ENCODE measurements at places on chromosomes 3 and 15.

DNA sequence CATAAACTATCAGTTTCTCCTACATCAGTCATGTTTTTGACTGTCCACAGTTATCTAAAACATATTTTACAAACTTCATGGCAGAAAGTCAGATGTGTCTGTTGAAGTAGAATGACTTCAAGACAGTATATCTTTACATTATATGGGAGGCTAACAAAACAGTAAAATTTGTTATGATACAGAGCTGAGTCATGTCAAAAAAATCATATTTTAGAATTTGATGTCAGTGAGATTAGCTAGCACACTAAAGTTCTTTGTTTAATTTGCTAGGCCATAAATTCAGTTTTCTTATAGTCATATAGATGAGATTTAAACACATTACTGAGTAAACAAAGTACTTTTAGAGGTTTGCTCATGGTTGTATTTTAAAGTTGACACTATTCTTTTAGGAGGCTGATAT lies 80.3 kb upstream of the IGSF10 start:
- no peak for DNase-seq

DNA sequence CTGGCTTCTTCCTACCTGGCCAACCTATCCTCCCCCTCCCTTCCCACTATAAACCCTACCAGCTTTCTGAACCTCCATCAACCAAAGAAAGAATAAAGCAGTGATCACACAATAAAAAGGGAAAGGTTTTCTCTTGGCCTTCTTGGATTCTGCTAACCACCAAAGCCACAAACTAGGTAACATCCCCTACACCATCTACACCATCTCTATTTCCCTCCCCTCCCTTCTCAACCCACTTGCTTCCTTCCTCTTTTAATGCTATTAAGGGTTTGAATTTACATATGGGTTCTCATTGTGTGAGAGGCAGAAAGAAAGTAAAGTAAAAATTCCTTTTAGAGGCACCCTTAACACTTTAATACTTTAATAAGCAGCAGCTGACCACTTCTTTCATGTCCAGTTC lies 25.8 kb upstream of the RSL24D1 start:
- DNase-seq: no peak

GRCh38 chr15:99486371-99487336 lies 79.1 kb upstream of the MEF2A start:
- DNase-seq: no peak

DNA sequence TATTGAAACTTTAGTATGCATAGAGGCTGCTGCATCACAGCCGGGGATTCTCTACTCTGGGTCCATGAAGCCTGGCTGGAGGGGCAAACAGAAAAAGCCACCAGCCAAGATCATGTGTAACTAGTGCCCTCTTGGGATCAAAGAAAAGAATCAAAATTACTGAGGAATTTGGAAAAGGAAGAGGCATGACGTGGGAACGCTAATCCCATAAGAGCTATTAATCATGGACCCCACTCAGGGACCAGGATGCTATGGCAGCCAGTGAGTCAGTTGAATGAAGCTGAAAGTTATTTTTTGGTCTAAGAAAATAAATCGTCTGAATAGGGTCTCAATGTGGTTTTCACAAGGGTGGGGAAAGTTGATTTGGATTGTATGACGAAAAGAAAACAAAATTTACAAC lies 1165.1 kb downstream of the ROBO2 start:
- DNase-seq: no peak

DNA sequence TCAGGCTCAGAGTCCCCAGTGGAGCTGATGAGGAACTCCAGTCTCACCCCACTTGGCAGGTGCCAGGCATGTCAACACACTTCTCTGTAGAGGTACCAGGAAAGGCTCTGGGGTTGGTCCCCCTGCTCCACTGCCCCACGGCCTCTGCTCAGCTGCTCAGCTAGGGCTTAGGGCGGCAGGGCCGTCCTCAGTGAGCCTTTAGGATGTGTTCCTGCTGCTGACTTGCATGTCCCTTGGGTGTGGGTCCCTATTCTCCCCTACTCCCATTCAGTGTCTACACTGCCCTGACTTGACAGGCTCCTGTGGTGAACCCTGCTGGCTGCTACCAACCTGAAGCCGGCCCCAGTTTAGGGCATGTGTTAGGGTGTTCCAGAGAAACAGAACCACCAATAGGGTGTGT lies 17.9 kb upstream of the POLG start:
- DNase-seq: no peak

- DNase-seq: no peak
Measured at GRCh38 chr3:124281453-124282316, 289.8 kb upstream of the ROPN1 start.

DNA sequence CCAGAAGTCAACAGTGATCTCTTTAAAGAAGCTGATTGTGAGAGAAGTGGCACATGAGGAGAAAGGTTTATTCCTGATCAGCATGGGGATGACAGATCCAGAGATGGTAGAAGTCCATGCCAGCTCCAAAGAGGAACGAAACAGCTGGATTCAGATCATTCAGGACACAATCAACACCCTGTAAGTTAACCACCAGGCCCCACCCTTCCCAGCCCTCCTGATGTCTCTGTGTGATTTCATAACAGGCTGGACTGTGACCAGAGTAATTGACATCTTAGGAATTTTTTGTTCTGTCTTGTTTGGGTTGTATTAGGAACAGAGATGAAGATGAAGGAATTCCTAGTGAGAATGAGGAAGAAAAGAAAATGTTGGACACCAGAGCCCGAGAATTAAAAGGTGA lies 67.7 kb downstream of the KLHL25 start:
- no peak for DNase-seq

DNA sequence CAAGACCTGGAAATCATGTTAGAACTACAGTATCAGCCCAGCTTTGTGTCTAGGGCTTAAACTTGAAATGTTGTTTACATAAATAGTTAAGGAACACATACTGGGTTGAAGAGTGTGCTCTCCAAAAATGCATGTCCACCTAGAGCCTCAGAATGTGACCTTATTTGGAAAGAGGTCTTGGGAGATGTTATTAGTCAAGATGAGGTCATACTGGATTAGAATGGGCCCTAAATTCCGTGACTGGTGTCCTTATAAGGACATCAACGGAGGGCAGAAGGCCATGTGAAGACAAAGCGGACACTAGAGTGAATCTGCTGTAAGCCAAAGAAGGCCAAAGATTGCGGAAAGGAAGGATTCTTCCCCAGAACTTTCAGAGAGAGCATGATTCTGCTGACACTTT lies 759.2 kb upstream of the CFAP20DC start:
- no peak for DNase-seq

- DNase-seq: no peak
Measured at GRCh38 chr15:33440900-33441299, 130.1 kb downstream of the RYR3 start.

GRCh38 chr3:125087768-125088391 lies 32.1 kb upstream of the HEG1 start:
- DNase-seq: no peak

GRCh38 chr3:123120573-123120972 lies 53.7 kb downstream of the PDIA5 start:
- DNase-seq: no peak

DNA sequence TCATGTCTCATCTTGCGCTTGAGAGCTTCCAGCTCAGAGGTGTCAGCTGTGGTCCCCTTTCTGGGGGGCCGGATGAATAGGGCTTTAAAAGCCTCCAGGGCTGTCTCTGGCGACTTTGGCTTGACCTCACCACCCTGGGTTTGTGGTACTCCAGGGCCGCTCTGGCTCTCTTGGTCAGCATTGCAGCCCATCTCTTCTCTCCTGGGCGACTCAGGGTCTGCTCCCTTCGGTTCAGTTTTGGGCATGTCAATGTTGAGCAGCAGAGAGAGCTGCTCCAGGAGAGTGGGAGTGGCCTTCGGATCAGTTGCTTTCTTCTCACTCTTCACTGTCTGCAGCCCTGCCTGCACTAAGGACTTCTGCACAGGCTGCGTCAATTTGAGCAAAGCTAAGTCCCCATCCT lies 127.9 kb downstream of the FMN1 start:
- no peak for DNase-seq

GRCh38 chr3:66592927-66593625 lies 92.3 kb upstream of the LRIG1 start:
- no peak for DNase-seq

GRCh38 chr3:38142959-38143358 lies 4.5 kb downstream of the MYD88 start:
- DNase-seq: no peak

DNA sequence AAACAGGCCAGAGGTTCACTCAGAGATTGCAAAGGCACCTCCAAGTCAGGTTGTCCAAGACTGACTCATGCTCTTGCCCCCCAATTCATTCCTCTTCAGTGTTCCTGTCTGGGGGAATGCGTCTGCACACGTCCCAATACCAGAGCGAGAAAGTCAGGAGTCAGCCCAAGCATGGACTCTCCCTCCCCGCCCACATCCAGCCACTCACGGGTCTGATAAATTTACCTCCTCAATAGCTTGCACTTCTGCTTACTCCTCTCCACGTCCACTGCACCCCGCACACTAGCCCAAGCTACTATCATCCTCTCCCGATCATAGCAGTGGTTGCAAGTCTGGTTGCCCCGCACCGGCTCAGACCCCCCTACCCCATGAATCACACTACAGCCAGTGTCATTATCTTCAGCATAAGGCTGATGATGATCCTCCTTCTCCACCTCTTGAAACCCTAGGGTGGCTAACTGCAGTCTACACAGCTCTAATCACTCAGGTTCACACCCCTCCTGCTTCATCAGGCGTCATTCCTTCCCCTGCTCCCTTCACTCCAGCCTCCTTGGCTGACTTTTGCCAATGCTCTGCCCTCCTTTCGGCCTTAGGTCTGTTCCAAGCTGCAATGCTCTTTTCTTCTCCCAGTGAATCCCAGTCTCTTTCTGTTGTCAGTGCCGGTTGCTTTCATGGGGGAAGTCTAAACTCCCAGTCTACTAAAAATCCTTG lies 27.6 kb upstream of the MYO1E start:
- DNase-seq: no peak

GRCh38 chr15:45027220-45027619 lies 4.2 kb downstream of the SORD start:
- DNase-seq: no peak

DNA sequence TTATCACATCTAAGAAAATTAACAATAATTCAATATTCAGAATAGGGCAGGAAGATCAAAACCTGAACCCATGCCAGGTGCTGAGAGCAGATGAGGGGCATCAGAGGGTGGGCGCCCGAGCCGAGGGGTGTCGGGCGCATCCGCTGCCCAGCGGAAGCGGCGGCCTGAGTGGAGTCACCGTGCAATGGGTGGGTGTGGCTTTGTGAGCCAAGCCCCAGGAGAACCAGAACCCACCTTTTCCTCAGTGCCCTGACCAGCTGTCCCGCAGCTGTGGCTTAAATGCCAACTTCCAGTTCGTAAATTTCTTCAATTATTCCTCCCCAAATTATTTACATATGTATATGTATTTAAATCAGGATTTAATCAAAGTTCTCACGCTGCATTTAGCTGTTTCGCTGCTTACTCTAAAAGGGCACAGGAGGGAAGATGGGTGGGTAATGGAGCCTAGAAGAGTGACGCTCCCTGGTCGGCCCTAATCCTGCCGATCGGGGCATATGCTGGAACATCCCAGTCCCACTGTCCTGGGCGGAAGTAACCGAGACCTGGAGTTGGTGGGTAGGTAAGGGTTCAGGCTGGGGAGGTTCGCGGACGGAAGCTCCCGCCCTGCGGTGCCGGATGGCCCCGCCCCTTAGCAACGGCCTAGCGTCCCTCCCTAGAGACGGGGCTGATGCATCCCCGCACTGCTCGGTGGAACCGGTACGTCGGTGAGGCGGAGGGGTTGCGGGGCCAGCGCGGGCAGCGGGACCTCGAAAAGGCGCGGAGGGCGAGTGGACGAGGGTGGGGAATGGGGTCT lies 1.3 kb downstream of the DNAH1 start:
- DNase-seq: peak; percentile 72

DNA sequence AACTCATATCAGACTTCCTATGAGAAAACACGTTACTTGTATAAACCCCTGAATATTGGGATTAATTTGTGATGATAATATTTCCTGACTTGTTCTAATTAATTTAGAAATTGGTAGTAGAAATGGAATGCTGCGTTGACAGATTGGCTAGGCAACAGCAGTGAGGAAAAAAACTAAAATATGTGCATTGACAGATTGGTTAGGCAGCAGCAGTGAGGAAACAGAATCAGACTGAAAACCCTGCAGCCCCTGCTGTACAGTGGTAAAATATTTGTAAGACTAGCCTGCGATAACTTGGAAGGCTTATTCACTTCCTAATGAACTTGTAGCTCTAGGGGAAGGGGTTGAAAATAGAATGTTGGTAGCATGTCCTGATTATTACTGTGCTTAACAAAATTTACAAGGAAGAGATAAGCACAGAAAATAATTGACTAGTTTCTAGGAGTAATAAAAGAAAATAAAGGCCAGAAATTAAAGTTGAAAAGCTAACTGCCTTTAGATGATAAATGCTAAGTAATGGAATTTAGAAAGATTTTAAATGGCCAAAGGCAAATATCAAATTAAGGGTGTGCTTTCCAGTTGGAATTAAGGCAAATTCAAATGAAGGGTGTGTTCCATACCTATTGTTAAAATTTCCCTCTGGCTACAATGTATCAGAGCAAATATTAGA lies 29.9 kb upstream of the IL16 start:
- no peak for DNase-seq

DNA sequence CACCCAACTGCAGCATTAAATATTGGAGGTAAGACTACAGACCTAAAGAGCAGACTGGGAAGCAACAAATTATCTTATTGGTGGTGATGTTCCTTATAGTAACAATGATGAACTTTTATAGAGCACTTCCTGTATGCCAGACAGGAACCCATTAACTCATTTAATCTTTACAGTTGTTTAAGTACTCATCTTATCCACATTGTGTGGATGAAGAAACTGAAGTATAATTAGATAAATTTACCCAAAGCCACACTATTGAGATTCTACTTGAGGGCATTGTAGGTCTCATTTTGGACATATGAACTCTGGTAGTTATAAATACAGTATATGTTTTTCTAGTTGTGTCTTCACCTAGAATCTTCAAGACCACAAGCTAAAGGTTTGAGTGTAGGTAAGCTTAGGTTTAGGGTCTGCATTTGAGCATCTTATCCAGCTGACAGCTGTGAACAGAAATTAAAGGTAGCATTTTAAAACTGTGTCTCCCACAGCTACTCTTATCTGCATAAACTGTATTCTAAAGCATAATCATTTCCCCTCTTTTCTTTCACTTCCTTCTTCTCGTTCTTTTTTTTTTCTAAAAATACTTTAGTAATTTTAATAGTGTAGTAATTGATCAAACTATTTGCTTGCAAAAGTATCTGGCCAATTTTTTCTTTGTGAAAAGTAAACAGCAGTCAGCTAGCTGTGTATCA lies 138.2 kb downstream of the UBE2E2 start:
- no peak for DNase-seq

DNA sequence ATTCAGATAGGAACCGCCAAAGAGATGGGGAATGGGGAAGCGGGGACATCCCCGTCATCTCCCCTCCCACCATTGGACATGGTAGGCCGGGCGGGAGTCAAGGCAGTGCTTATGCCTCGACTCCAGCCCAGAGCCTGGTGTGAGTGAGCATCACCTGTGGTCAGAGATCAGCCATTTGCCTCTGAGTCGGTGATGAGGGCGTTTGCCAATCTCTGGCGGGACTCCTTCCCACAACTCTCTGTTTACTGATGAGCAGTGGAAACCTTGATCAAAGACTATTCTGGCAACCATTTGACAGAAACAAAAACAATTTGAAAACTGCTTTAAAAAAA lies 63.9 kb upstream of the HES1 start:
- no peak for DNase-seq
